Stimulated activated CD8-positive, alpha-beta memory T cell treated with anti-CD3 and anti-CD28 coated beads, Interleukin-7, amount 100 ng/mL, for 4 hours (primary cell): ENCODE measurements at places on chromosomes 1 and 21.
A peak's percentile ranks its signal among the peaks of the same experiment; 100 is the strongest.

DNA sequence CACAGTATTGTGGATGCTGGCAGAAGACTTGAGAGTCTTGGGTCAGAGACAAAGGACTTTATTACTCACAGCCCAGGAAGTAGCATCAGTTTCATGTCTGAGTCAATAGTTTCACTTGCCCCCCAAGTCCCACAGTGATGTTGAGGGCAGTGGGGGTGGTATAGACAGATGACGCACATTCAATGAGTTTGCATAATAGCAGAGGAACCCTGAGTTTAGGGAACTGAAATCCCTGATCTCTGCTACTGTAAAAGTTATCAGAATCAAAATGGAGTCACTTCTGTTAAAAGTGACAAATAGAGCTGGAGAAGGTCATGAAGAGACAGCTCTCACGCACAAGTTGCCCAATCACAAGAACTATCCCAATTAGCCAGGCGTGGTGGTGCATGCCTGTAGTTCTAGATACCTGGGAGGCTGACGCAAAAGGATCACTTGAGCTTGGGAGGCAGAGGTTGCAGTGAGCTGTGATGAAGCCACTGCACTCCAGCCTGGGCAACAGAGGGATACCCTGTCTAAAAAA, 11.5 kb upstream of the HCRTR1 start:
- no peak for DNase-seq

DNA sequence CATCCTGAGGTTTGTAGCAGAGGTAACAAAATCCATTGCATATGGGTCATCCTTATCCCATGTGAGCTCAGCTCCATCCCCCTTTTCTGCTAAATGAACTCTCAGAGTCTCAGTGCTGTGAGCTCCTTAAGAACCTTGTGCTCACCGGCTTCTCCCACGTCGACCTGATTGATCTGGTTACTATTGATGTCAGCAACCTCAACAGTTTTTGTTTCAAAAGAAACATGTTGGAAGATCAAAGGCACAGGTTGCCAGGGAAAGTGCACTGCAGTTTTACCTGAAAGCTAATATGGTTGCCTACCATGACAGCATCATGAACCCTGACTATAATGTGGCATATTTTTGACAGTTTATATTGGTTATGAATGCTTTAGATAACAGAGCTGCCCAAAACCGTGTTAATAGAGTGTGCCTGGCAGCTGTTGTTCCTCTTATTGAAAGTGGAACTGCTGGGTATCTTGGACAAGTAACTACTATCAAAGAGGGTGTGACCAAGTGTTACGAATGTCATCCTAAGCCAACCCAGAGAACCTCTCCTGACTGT, 131.4 kb downstream of the HS2ST1 start:
- DNase-seq: peak; percentile 7

DNA sequence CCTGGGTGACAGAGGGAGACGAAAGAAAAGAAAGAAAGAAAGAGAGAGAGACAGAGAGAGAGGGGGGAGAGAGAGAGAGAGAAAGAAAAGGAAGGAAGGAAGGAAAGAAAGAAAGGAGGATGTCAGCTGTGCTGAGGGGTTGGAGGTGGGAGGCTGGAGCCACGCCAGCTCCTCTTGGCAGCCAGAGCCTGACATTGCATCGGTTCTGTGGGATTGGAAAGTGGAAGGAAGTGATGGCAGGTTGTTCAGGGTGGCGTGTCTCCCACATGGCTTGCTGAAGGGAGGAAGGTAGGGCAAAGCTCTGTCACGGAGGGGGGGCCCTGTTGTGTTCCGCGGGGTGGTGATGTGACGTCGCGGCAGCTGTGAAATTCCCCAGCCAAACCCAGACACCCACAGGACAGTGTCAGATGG, 30.7 kb downstream of the EIF2D start:
- DNase-seq: peak; percentile 76

- no peak for DNase-seq
These were observed 13.5 kb upstream of the CHI3L1 start for GRCh38 chr1:203199816-203200571.

DNA sequence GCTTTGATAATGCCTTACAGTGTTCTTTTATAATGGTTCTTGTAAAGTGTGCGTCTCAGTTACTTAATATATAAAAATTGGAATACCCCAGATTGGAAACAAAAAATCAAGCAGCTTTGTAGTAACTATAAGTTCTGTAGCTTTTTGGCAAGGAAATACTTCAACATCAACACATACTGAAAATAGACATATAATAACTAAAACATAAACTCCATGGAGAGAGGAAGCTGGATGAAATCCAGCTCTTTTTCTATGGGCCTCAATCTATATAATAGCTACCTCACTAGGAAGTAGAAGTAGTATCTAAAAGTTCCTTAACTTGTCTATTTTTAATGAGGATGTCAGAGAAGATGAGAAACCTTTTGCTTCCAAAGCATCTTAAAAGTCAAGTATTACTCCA, 313.3 kb upstream of the NFIA start:
- DNase-seq: no peak

- DNase-seq: no peak
These were observed 218.9 kb upstream of the C1orf174 start for GRCh38 chr1:4118746-4119515.

DNA sequence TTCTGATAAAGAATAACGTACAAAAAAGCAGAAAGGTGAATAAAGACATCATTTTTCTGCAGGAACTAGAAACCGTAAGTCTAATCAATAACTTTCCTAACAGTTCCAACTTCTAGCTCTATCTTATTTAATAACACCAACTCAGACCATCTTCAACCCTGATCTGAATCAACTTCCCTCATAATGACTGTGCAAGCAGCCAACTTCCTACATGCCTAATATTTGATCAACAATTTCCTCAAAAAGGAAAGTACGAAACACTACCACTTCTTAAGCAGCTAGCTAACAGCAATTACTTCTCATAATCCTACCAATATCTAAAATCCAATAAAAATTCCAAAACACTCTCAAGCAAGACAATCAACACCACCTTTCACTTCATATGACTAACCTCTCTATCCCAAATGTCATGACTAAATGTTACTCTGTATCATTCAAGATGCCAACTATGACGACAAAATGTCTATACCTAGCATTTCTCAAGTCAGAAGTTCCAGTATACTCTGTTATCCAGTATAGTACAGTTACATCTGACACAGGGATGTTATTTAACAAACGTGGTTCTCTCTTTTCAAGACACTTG, 1.7 kb downstream of the COP1 start:
- no peak for DNase-seq

- no peak for DNase-seq
These were observed 49.5 kb upstream of the IFFO2 start for GRCh38 chr1:19006000-19006399.

DNA sequence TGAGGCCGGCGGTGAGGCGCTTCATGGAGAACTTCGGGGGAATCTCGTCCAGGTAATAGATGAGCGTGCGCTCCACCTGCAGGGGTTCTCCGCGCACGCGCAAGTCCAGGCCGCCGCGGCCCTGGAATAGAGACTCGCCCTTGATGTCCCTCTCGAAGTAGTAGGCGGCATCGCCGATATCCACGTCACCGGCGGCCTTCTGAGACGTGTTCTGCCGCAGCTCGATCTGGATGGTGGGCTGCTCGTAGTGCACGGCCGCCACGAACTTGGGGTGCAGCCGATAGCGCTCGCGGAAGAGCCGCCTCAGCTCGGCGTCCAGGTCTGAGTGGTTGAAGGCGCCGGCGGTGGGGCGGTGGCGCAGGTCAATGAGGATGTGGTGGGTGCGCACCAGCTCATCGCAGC, 726 bp downstream of the TACSTD2 start:
- DNase-seq: no peak

GRCh38 chr1:119713039-119713748, 1.5 kb downstream of the PHGDH start:
- DNase-seq: no peak
